NCI-H510A treated with DMSO at 0.1 percent for 48 hours (cell line): ENCODE measurements at places on chromosomes 2 and 18.

GRCh38 chr2:165678882-165679281 lies 115.2 kb downstream of the GALNT3 start:
- DNase-seq, result no peak

GRCh38 chr2:73072129-73072395 lies 550 bp upstream of the SFXN5 start:
- no peak for DNase-seq

GRCh38 chr2:57218206-57218605 lies 828.4 kb upstream of the VRK2 start:
- DNase-seq, result no peak

GRCh38 chr2:66433945-66434678 lies 813 bp upstream of the MEIS1 start:
- peak; percentile 77 for DNase-seq

GRCh38 chr2:149061133-149061745 lies 22.7 kb downstream of the LYPD6B start:
- DNase-seq, result no peak

DNA sequence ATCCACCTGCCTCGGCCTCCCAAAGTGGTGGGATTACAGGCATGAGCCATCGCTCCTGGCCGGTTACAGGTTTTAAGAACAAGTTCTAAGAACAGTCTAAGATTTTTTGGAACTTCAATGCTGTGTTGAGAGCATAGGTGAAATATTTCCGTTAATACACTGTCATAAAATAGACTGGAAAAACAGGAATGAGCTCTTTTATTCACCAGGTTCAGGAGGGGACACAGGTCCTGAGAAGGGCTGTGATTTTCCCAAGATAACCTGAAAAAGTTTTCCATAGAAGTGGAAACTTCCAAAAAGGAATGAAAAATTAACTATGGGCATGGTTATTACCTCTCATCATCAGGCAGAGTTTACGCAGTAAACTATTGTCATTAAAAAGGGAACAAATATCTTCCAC lies 97.6 kb upstream of the TMEM178A start:
- DNase-seq, result no peak

DNA sequence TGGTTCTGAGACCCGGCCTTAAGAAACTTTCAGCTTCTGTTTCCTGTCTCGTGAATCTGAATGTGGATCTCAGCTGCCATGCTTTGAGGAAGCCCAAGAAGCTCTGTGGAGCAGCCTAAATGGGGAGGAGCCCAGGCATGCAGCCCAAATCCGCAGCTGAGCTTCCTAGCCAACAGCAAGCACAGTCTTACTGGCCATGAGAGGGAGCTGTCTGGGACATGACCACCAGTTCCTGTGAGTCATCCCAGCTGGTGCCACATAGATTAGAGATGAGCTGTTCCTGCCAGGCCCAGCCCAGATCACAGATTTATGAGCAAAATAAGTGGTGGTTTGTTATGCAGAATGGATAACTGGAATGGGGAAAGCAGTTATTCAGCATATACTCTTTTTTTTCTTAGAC lies 224.4 kb upstream of the APCDD1 start:
- DNase-seq, result no peak
